Stimulated activated CD8-positive, alpha-beta memory T cell treated with anti-CD3 and anti-CD28 coated beads, Interleukin-4, amount 100 ng/mL, for 24 hours (primary cell): ENCODE measurements at places on chromosomes 3 and 15.

GRCh38 chr3:146195030-146195429 lies 34.0 kb upstream of the PLOD2 start:
- no peak for DNase-seq

- DNase-seq = no peak
Measured at GRCh38 chr3:37559461-37559860, 302.2 kb upstream of the CTDSPL start.

DNA sequence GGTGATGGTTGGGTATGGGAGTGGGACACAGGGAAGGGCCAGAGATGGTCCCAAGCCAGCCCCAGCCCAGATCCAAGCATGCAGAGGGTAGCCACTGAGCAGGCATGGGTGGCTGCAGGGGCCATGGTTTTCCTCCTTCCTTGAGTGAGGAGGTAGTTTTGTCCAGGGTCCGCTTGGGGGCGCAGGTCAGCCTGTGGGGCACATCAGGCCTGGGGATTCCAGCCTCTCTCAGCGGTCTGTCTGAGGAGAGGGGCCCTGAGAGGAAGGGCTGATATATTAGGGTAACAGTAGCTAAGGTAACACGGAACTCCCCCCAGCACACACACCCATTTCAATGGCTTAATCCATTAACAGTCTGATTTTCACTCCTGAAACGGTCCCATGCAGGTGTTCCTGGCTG lies 22.7 kb upstream of the LCTL start:
- no peak for DNase-seq

GRCh38 chr3:126911162-126912026 lies 71.5 kb upstream of the PLXNA1 start:
- peak; percentile 53 for DNase-seq

DNA sequence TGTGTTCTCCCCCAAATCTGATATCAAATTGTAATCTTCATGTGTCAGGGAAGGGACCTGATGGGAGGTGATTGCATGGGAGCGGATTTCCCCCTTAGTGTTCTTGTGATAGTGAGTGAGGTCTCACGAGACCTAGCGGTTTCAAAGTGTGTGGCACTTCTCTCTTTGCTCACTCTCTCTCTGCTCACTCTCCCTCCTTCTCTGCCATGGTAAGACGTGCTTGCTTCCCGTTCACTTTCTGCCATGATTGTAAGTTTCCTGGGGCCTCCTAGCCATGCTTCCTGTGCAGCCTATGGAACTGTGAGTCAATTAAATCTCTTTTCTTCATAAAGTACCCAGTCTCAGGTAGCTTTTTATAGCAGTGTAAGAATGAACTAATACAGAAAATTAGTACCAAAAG lies 30.6 kb upstream of the OR5H6 start:
- DNase-seq = no peak

- DNase-seq = no peak
Measured at GRCh38 chr15:28128031-28128430, 28.9 kb upstream of the OCA2 start.

- DNase-seq = no peak
Measured at GRCh38 chr3:178487752-178488151, 48.5 kb upstream of the KCNMB2 start.

- no peak for DNase-seq
Measured at GRCh38 chr3:120349855-120350125, 636 bp upstream of the LRRC58 start.

DNA sequence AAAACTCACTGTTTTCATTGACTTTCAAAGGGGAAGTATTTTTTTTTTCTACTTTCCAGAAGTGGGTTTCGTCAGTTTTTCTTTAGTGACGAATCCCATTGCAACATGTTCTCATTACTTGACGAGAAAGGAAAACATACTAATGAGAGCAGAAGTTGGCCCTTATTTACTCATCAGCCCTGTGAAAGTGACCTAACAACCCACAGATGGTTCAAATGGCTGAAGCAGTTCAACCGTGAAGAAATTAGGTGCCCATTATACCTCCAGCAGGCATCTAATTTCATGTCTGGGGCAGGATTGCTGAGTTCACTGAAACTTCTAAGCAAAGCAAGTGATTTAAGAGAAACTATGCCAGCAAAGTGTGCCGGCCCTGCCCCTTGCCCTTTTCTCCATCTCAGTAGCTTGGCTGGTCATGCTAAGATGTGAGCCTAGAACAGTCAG lies 9.0 kb downstream of the AQP9 start:
- no peak for DNase-seq

- DNase-seq = no peak
Measured at GRCh38 chr15:84835661-84836337, 18.6 kb downstream of the ALPK3 start.

DNA sequence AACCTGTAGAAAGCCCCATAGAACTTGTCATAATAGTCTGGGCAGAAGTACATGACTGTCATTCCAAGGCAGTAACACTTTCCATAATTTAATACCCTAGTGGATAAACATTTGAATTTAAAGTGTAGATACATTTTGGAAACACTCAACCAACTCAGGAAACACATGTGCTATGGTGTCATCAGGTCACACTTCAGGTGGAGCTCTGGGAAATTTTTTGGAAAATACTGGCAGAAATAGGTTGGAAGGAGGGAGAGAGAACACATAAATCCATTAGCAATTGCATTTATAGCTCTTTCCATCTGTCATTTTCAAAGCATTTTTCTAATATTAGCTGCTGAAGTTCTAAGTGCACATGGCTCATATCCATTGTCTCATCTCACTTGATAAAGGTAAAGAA lies 135.7 kb downstream of the MEIS2 start:
- no peak for DNase-seq
